ENCODE measurements at places on chromosomes 7 and 10.

DNA sequence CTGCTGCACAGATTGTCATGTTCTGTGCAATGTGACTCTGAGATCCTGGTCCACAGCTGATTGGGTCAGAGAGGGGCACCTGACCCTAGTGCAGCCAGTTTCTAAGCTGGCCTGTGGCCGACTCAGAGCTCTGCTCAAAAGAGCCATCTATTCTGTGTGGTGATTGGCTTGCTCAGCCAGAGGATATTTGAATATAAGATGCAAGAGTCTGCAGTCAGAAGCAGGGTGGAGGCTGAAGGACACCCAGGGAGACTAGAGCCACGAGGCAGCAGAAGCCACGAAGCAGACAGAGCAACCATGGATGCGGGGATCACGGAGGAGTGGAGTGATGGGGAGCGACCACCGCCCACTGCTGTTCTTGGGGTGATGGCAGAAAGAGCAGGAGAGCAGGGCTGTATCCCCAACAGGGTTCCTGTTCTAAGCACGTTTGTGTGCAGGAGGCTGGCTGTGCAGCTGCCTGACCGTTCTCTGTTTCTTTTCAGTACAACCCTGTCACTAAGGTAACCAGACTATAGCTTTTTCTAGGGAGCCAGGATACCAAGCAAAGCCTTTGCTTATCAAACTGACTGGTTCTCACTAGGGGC, 19.5 kb upstream of the RHEB start:
- DNase-seq: no peak

DNA sequence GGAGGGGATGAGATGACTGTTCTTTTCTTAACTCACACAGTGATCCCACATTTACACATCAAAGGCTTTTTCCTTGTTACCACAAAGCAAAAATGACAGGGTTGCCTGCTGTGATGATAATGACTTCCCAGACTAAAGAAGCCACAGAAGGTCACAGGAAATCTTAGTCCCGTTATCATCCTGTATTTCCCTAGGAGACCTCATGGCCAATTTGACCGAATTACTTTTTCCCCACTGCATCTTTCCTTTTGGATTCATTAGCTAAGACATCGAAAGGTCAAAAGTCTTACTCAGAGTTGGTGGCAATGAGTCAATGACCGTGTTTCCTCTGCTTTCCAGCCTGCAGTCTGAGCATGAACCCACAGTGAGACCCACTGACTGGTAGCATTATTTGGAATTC, 130.1 kb upstream of the INHBA start:
- no peak for DNase-seq

- DNase-seq: no peak
These were observed 45.8 kb upstream of the WIPI2 start for GRCh38 chr7:5143935-5144903.

- DNase-seq: no peak
These were observed 89.2 kb downstream of the SPAG6 start for GRCh38 chr10:22434521-22434920.

- no peak for DNase-seq
These were observed 168.6 kb downstream of the PRKCQ start for GRCh38 chr10:6411436-6411835.

- no peak for DNase-seq
These were observed 2.6 kb downstream of the CUX1 start for GRCh38 chr7:101819913-101820522.

DNA sequence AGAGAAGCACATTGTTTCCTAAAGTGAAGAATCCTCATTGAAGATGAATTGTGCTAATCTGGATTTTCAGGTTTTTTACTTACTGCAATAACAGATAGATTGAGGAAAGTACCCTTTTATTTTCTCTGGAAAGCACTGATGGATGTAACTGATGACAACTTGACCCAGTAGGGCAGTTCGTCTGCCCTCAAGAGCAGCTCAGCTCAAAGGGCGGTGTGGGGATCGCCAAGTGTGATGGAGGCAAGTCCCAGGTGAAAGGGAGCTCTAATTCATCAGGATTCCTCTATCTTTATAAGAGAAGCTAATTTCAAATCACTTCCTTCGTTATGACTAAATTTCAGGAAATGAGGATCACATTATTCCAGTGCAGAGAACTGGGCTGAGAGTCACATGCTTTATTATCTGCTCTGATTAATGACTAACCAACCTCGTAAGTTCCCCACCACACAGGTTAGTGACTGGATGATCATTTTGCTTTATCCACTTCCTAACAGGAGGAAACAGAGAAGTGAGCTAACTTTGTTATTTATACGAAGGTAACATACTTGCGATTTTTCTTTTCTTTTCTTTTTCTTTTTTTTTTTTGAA, 98.8 kb downstream of the PFKFB3 start:
- DNase-seq: no peak

DNA sequence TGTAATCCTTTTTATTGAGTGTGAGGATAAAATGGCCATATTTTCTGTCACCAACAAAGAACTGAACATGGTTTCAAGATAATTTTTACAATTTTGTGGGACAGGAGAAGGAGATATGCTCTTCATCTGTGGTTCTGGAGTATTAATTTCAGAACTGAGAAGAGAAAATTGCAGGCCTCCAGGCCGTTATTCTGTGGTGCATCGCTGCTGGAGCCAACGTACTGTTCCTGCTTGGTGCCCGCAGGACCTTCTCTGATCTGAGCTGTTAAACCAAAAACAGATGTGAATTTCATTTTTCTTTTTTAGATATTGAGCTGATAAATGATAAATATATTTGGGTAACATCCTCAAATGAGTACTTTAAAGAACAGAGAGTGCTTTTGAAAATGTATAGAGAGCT, 63.9 kb downstream of the IKZF1 start:
- DNase-seq: no peak

DNA sequence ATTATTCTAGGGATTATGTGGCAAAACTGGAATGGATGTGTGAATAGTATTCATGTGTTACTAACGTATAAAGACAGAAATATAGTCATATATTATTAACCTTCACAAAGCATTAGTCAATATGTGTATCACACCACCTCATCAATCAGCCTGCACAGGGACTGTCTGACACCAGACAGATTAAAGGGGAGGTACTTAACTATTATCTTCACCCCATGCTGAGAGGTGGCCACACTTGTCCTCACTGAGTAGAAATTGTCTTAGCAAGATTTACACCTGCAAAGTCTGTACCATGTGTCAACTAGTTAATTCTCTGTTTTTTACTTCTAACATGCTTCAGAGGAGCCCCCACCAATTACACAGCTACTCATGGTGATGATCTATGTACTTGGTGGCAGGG, 146.3 kb upstream of the LRGUK start:
- DNase-seq: no peak

- DNase-seq: no peak
These were observed 30.8 kb downstream of the OTUD1 start for GRCh38 chr10:23469596-23470237.

DNA sequence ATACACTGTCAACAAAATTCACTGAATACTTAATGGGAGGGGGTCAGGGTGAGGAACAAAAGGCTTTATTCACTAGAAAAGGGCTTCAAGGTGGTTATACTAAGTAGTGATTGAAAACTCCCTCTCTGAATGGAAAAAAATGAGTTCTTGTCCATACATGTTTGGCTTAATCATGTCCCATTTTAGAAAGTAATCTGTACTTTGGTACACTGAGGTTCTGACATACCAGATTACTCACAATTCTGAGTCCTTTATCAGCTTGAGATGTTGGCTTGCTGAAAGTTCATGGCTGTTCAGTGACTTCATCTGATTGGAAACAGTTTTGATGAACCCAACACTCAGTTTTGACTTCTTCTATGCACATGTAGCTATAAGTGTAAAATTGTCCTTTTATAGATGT, 12.8 kb upstream of the NOBOX start:
- DNase-seq: no peak

DNA sequence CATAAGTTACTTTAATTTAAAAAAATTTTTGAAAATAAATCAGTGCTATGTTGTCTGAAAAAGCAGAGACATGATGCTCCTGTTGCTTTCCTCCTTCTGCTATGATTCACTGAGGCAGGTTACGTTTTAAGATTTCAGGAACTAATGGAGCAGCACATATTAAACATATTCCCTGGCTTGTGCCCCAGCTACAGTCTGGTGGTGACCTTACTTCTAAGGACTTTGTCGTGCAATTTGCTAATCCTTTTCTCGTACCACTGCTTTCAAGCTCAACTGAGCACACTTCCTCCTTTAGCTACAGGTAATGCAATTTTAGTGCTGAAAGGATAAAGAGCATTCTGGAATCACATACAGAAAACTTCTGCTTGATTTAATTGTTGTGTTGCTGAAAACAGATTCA, 16.2 kb upstream of the PRR15 start:
- DNase-seq: no peak

GRCh38 chr7:41758321-41758720, 55.4 kb upstream of the INHBA start:
- no peak for DNase-seq

- DNase-seq: no peak
These were observed 115.1 kb downstream of the RAPGEF5 start for GRCh38 chr7:22241805-22242390.

- no peak for DNase-seq
These were observed 9.4 kb downstream of the CLDN12 start for GRCh38 chr7:90412458-90413184.
